H9 (cell line): ENCODE measurements at places on chromosomes 6 and 20.
A peak's percentile ranks its signal among the peaks of the same experiment; 100 is the strongest.

DNA sequence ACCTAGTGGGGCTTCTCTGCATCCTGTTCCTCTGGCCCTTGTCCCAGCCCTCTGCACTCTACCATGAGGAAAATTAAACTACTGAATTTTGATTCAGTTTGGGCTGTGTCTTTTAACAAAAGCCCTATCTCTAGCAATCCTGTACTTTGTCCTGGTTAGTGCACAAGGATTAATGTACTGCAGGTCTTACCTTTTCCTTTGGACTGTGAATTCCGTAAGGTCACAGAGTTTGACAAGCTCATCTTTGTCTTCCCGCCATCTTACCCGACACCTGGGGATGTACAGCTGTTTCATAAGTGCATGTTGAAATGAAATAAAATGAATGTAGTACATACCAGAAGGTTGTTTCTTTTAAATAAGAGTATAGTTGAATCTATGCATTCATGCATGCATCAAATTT lies 41.5 kb upstream of the MYLIP start:
- no peak for DNase-seq

GRCh38 chr6:109696355-109696754 lies 5.3 kb downstream of the FIG4 start:
- no peak for DNase-seq

DNA sequence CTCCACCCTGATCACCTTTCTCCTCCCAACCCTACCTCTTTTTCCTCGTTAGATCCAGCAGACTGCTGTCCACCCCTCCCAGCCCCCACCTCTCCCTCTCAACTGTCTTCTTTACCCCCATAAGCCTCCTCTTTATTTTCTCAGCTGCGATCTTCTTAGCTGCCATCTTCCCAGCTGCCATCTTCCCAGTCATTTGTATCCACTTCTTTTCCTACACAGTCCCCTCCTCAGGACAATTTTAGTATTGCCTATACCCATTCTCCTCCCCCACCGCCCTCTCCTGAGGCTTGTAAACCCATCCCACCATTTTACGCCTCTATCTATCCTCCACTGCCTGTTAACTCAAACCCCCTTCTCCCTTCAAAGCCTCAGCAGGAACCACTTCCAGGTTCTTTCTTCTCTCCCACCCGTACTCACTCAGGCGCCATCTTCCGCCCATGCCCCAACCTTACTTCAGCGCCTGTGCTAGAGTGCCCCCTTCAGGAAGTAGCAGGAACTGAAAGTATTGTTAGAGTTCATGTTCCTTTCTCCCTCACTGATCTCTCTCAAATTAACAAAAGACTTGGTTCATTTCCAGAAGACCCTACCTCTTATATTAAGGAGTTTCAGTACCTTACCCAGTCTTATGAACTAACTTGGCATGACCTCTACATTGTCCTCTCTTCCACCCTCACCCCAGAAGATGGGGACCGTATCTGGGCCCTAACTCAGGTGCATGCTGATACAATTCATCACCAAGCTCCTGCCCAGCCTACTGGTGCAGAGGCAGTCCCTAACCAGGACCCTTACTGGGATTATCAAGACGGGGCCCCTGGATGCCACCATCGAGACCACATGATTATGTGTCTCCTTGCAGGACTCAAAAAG lies 236.0 kb downstream of the ADGRG6 start:
- peak; percentile 51 for DNase-seq

DNA sequence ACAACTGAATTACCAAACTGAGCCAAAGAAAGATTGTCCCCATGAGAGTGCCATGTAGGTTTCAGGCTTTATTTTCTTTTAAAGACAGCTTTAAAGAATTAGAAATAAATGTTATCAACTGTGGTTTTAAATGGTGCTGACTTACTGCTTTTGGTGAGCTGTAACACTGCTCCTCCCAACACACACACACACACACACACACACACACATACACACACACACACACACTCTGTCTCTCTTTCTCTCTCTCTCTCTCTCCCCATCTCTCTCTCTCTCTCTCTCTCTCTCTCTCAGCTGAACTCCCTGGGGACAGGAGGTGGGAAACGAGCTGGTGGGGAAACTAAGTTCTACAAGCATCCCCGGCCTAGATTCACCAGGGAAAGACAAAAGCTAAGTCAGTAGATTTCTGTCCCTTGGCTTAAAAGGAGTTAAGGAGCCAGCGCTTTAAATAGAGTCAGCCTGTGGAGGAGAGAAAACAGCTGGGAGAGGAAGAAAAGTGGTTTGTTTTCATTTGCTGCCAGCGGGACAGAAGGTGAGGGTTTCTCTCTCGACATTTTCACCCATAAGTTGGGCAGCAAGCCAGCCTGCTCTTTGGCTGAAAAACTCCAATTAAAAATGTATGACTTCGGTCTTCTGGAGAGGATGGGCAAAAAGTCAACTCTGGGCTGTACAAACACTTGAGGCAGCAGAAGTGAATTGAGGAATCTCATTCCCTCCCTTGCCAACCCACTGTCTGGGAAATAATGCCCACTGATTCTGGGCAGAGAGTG lies 27.4 kb downstream of the CBLN4 start:
- DNase-seq: no peak

DNA sequence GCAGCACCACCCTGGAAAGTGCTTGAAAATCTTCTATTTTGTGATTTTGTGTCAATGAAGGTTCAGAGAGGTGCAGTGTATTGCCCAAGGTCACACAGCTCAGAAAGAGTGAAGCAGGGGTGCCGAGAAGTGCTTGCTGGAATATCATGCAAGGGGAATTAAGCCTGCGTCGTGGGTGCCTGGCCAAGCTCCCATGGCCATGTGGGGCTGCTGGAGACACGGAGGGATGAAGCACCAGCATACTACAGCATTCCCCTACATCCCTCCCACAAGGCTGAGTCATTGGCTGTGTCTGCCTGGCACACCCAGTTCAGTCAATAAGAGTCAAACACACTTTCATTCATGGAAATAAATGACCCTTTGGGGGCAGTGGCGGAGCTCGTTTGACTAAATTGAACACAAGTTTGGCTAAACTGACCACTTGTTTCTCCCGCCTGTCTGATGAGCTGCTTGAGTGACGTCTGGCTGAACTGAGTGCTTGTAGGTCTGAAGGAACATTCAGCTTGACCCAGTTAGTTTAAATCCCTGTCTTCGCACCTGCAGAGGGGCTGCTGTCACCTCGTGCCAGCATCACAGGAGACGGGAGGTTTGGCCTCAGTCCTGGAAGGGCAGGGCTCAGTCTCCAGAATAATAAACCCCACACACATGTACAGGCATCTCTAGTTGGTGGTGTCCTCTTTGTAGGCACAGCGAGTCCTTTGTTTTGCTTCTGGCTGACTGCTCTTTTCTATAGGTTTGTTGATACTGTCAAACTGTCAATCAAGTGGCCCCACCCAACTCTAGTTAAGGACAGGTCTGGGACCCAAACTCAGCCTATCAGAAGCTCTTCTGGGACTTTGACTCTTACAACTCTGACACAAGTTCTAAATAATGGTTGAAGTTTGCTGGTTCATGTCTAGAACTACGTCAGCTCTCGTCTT lies 8.4 kb upstream of the TGM2 start:
- DNase-seq: no peak

DNA sequence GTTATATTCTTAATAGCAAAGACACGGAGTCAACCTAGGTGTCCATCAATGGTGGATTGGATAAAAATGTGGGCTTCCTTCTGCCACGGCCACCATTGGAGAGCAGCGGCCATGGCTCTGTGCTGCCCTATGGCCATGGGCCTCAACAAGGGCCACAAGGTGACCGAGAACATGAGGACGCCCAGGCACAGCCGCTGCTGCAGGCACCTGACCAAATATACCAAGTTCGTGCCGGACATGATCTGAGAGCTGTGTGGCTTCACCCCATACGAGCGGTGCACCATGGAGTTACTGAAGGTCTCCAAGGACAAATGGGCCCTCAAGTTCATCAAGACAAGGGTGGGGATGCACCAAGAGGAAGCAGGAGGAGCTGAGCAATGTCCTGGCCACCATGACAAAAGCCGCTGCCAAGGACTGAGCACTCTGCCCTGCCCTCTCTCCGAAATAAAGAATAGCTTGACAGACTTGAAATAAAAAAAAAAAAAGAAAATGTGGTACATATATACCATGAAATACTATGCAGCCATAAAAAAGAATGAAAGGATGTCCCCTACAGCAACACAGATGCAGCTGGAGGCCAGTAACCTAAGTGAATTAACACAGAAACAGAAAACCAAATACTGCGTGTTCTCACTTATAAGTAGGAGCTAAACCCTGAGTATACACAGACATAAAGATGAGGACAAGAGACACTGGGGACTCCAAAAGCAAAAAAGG lies 81.0 kb downstream of the FKBP5 start:
- DNase-seq: no peak

- DNase-seq: no peak
Observed at GRCh38 chr6:118509009-118509617, 39.0 kb upstream of the PLN start.

- DNase-seq: no peak
Observed at GRCh38 chr6:2799936-2800527, 34.8 kb downstream of the WRNIP1 start.

DNA sequence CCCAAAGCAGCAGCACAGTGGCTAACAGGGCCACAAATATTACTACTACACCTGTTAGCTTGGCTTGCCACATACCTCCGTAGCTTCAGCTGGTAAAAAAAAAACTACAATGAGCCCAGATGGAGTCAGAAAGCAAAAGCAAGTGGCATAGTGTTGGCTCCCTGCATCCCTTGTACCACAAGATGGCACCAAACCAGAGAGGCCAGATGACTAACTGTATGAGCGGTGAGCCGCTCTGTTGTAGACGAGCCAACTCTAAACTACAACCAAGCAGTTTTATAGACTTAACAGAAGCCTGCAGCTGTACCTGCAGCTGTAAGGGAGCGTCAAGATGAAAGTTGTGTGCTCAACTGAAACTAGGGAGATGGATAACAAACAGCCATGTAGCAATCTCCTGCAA lies 84.5 kb upstream of the MCHR2 start:
- peak; percentile 65 for DNase-seq

DNA sequence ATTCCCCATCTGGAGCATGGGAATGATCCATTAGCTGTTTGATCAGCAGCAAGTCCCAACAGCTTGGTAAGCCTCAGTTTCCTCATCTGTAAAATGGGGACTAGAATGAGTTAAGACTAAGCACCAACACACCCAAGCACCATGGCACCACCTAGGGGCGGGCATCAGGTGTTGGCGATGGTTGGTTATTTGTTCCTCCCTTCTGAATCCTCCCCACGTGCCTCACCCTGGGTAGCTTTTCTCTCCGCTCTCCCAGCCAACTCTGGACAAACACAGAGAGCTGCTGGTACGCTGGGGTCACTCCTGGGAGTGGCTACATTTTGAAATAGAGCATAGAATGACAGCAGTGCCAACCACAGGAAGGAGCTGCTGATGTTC lies 13.3 kb upstream of the ITPR3 start:
- DNase-seq: no peak

GRCh38 chr6:169650959-169651292 lies 50.9 kb downstream of the WDR27 start:
- peak; percentile 18 for DNase-seq

- DNase-seq: no peak
Observed at GRCh38 chr6:17267566-17267965, 13.6 kb upstream of the RBM24 start.

GRCh38 chr20:24702501-24703283 lies 233.3 kb downstream of the SYNDIG1 start:
- peak; percentile 17 for DNase-seq

GRCh38 chr6:129701721-129702455 lies 8.1 kb downstream of the ARHGAP18 start:
- DNase-seq: no peak

GRCh38 chr6:85458184-85458583 lies 8.3 kb downstream of the NT5E start:
- DNase-seq: no peak

- DNase-seq: no peak
Observed at GRCh38 chr6:35051396-35051795, 89.7 kb downstream of the TCP11 start.

GRCh38 chr20:623704-624103 lies 13.6 kb upstream of the TCF15 start:
- no peak for DNase-seq

DNA sequence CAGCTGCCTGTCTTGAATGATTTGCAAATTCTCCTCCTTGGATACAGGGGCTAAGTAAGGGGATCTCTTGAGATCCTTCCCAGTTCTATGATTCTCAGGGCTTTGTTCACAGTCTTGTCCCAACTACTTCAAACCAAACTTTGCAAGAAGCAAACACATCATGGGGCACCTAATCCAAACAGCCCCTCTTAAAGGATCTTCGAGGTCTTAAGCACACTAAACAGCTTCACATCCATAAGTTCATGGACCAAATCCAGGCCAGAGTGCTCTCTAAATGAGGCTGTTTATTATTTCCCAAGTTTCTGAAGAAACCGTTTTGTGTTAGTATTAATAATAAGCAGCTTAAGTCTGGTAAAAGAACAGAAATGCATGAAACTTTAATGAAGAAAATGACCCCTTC lies 75.2 kb downstream of the KIF6 start:
- DNase-seq: no peak

DNA sequence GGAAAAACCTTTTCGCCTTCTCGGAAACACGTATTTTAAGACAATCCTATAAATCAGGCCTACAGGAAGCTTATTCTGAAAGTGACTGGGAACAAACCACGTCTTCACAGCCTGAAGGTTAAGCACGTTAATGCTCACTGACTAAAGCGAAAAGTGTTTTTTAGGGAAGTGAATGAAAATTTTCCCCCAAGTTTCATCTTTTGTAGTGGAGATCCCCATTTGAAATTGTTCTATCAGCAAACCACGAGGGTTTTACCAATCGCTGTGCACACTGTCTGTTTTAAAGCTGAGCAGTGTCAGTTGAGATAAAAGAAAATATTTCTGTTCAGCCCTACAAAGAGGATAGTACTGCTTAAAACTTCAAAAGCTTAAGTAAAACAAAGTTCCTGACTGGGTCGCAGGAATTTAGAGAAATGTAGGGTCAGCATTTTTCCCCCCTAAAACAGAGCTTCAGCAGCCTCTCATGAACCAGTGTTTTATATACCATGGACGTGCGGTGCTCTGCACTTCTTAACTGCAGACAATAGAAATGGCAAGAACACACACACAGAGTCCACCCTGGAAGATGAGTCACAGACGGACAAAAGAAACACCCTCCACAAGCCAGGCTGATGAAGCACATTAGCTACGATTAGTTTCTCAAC lies 34.9 kb downstream of the SLC22A23 start:
- DNase-seq: no peak

DNA sequence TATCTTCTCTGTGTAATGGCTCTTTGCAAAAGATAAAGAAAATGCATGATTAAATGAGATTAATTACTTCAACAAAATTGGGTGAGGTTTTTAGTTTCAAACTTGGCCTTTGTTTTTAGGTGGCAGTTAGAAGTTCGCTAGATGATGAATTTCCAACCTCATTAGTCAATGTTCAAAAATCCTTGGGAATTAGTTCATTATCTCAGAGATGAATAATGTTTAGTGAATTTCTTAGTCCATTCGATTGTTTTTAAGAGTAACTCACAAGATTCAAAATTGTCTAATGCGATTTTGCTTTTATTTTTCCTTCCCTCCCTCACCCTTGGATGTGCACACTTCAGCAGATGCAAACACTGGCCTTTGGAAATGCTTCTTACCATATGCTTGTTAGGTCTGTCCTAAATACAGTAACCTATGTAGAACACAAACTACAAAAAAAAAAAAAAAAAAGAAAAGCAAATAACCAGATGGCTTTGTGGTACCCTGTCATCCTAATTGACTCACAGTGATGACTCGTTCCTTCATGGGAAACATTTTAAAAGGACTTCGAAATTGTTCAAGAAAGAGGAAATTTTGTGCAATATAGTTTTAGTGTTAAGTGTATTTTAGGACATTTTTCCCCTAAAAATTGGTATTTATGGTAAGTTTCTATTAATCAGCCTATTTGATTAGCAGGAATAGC lies 66.7 kb downstream of the FAM229B start:
- no peak for DNase-seq
